NCI-H1436 (cell line): ENCODE measurements at places on chromosomes 12 and 14.
A peak's percentile ranks its signal among the peaks of the same experiment; 100 is the strongest.

- no peak for DNase-seq
Observed at GRCh38 chr12:46609674-46610073, 216.1 kb downstream of the SLC38A4 start.

DNA sequence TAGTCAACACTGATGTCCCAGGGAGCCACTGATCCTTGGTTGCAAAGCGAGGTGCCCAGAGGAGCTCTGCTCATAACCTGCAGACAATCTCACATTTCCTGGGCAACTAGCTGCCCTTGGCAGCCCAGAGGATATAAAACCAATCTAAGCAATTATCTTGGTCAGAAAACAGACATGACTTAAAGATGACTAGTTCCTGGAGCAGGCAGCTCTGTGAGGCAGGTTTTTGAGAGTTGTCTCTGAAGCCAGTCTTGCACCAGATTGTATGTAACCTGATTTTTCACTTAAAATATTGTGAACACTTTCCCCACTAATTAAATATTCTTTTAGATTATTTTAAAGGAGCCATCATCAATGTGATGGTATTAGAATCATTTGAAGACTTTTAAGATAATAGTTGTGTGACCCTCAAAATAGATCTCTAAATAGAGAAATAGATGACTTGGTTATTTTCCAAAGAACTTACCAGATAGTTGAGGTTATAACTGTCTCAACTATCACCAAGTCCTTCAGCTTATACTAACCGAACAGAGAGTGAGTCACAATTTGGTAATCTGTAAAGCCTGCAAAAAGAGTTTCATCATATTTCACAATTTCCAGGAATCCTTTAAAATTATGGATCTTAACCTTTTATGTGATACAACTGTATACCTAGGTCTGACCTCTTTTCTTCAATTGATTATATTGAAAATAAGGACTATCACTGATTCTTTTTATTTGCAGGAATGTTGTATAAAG is 75.9 kb downstream of the LIN7A start:
- no peak for DNase-seq

DNA sequence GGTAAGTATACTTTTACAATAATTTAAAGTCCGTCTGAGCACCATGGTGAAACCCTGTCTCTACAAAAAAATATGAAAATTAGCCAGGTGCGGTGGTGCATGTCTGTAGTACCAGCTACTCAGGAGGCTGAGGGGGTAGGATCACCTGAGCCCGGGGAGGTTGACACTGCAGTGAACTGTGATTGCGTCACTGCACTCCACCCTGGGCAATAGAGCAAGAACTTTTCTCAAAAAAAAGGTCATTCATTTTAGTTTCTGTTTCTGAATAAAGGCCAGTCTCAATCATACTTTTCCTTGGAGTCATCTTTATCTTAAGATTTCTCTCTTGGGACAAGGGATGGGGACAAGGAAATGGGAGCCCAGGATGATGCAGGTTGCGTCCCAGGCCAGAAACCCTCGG is 12.9 kb downstream of the ANKRD13A start:
- DNase-seq: no peak

- DNase-seq: no peak
Observed at GRCh38 chr12:55002355-55002754, 17.4 kb upstream of the NEUROD4 start.

GRCh38 chr12:72291175-72291574 is 19.0 kb downstream of the TRHDE start:
- DNase-seq: no peak

DNA sequence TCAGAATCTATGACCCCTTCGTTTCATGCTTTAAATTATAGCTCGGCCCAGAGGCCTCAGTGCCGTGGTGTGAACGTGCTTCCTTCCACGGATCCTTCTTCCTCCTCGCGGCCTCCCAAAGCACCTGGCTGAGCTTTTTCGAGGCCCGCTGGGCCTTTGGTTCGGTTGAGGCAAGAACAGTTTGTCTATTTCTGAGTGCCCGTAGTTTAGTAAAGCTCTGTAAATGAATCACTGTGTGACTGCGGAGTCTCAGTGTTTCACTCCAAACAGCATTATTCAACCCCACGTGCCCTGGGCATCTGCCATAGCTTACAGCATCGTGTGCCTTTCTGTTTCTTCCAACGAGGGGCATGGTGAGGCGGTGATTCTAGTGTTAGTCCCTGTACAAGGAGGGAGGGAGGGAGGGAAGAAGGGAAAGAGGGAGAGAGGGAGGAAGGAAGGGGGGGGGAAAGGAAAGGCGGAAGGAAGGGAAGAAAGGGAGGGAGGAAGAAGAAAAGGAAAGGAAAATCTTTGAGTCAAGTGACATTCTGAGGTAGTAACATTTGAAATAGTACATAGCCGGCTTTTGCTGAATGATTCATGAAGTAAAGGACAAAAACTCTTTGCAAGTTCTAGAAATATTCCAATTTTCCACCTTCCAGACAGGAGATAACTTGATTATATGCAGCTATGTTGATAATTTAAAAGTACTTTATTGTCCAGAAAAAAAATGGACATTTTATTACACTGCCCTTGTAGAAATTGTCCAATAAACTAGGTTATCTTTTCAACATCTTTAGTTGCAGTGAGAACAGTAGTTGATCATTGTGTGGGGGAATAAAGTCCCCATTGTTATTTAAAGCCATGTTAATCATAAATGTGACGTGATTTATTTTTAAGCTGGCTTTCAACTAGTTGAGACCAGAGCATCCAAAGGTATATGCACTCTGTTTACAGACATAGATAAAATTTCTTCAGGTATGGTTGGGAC is 1.2 kb upstream of the TRIM9 start:
- no peak for DNase-seq

DNA sequence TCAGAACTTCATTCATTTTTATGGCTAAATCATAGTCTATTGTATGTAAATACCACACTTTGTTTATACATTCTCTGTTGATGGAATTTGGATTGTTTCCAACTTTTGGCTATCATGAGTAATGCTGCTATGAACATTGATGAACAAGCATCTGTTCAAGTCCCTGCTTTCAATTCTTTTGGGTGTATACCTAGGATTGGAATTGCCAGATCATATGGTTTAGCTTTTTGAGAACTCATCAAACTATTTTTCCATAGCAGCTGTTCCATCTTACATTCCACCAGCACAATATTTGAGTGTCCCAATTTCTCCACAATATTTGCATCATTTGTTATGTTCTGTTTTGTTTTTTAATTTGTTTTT is 52.3 kb upstream of the CCND2 start:
- DNase-seq: no peak

- no peak for DNase-seq
Observed at GRCh38 chr14:75222208-75222701, 45.8 kb upstream of the TMED10 start.

GRCh38 chr12:32494656-32495055 is 95.3 kb downstream of the FGD4 start:
- no peak for DNase-seq

DNA sequence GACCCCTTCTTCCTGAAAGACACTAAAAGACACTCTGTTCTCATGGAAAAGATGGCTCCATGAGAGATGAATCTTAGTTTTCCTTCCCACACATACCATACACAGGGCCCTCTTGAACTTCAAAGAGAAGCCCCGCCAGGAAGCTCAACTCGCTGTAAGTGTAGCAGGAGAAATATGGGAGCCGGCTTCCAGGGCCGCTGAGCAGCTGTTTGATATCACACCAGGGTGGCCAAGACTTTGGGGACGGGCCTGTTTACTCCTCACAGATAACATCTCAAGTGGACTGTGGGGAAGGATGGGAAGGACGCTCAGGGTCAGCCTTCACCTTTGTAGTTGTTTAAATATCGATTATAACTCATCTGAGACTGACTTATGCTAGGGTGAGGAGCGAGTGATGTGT is 235.5 kb upstream of the TBX3 start:
- no peak for DNase-seq

GRCh38 chr14:45799511-45799910 is 546.5 kb upstream of the MIS18BP1 start:
- no peak for DNase-seq

DNA sequence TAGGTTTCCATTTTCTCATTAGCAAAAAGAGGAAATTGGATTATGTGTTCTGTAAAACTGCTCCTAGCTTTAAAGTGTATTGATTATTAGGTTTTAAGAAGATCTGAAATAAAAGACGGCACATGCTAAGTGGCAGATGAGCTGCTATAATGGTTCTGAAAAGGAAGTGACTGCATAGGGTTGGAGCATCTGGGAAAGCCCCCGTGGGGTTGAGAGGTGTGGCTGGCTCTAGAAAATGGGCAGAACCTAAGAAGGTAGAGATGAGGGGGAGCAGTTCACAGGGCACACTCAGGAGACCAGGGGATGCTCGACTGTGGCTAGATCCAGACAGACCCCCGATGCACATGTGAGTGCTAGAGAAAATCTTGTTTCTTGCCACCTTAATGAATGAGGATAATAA is 1.9 kb downstream of the IFNG-AS1 start:
- no peak for DNase-seq

GRCh38 chr14:104158827-104159798 is 20.7 kb downstream of the KIF26A start:
- no peak for DNase-seq

- DNase-seq: no peak
Observed at GRCh38 chr12:83040339-83040738, 353.6 kb downstream of the TMTC2 start.

DNA sequence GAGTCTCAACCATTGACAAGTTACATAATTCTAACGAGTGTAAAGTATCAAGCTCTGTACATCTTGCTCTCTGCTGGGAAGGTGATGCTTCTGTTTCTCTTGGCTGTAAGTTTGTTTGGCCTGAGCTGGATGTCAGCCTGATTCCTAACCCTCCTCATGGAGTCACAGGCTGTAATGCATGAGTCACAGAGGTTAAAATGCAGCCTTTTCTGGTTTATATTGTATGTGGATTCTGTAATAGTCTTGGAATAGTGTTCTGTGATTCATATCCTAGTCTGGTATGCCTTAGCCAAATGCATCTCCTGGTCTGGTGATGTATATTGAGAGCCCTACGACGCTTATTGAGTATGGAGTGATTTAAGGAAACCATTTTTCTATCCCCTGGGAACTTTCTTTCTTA is 104.5 kb upstream of the FRMD6 start:
- DNase-seq: no peak

DNA sequence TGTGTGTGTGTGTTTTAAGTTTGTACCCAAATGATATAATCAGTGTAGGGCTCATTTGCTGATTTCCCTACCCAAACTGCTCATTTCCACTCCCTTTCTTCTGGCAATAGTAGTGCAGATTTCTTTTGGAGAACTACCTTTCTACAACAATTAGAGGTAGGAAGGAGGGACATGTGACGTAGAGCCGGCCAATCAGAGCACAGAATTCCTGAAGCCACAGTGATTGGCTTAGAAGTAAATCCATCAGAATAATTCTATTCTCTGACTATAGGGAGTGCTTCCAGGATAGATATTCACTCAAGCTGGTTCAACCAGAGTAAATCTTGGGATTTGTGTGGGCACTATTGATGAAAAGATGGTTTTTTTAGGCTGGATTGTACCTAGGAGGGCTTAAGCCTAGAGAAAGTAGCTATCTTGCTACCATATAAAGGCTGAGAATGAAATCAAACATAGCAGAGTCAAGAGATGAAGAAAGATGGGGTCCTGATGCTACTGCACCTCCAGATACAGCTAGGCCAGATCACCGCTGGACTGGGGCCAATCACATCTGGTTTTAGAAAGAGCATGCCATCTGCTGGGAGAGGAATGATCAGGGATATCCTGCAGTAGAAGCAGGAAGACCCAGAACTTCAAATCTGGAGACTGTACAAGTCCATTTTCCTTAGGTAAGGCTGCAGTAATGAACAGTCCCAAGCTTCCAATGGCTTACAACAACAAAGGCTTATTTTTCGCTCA is 54.1 kb upstream of the NUAK1 start:
- no peak for DNase-seq

DNA sequence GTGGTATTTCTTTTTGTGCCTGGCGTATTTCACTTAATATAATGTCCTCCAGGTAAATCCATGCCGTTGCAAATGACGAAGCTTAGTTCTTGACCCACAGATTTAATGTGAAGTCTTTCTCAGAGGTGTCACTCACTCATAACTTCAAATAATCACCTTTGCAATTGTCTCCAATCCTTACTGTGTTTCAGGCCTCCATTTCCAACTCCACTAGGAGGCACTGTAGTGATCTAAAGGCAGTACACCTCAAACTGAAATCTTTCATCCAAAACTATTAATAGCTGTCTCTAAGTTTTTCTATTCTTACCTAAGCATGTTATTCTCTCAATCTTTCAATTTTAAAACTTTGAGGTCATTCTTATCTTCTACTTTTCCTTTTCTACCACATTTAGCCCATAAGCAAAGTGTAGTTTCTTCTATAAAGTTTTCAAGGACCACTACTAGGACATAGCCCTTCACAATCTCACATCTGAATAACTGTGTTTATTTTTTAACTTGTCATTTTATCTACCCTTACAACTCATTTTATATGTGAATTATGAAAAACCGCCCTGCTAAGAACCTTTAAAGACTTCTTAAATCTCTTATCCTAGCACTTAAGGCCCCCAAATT is 25.5 kb upstream of the FBXO34 start:
- no peak for DNase-seq

DNA sequence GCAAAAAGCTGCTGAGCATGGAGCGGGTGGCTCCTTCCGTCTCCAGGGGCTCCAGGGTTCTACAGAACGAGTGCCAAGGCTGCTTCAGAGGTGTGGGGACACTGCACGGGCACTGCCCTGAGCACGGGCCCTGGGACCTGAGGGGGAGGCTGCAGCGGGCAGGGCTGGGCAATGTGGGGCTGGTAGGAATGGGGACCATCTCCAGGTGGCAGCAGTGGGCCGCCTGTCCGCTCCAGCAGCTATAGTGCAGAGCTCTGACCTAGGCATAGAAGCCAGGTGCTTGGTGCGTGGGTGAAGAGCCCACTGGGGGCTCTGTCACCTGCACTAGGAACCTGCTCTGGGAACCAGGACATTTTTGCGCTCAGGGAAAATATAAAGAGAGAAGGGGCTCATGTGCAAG is 22.3 kb downstream of the HDAC7 start:
- DNase-seq: peak; percentile 37

- DNase-seq: no peak
Observed at GRCh38 chr12:9779209-9779608, 18.5 kb upstream of the CD69 start.

GRCh38 chr12:76123259-76124212 is 39.1 kb upstream of the NAP1L1 start:
- no peak for DNase-seq

GRCh38 chr12:108949976-108950375 is 70.1 kb downstream of the DAO start:
- no peak for DNase-seq

GRCh38 chr12:130132831-130133511 is 29.3 kb upstream of the FZD10 start:
- no peak for DNase-seq

DNA sequence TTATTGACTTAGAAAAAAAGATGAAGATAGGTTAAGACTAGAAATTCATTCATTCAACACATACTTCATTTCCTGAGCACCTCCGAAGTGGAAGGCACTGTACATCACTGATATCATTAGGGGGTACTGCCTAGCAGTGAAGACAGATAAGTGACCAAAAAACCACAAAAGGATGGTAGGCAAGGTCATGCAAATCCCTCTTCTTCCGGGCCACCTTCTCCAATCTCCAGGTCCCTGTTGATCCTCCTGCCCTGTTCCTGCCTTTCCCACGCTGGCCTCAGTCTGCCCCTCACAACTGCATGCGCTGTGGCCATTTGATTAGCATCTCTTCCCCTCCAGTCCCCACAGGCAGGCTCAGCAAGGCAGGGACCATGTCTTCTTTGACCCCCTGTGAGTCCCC is 60.8 kb downstream of the SETD3 start:
- DNase-seq: no peak
